ENCODE measurements at places on chromosomes 3 and 15.

GRCh38 chr3:36193448-36193847 is 186.9 kb upstream of the STAC start:
- DNase-seq: no peak

DNA sequence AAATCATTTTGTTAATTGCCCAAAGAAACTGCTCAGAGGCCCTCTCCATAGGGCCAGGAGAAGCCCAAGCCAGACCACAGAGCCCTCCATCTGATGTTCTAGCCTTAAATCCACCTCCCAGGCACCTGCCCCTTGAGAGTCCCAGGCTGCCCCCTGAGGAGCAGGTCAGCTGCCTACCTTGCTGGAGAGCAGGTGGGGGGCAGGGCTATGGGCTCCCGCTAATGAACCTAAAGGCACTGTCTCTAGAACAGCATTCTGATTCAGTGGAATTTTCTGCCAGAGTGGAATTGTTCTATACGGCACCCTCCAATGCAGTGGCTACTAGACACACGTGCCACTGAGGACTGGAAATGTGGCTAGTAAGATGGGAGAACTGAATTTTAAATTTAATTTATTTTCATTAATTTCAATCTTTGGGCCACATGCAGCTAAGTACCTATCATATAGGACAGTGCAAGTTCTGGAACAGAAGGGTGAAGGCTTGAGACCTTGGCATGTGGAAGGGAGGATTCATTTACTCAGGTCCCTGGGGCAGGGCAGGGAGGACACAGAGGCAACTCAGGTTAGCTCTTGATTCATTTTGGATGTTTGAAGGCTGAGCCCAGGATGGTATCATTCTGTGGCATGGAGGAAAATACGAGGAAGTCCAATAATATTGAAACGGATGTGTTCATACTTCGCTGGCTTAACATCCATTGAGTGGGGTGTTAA is 11.4 kb downstream of the AMOTL2 start:
- DNase-seq: no peak

GRCh38 chr15:50381438-50381837 is 26.4 kb upstream of the GABPB1 start:
- no peak for DNase-seq

DNA sequence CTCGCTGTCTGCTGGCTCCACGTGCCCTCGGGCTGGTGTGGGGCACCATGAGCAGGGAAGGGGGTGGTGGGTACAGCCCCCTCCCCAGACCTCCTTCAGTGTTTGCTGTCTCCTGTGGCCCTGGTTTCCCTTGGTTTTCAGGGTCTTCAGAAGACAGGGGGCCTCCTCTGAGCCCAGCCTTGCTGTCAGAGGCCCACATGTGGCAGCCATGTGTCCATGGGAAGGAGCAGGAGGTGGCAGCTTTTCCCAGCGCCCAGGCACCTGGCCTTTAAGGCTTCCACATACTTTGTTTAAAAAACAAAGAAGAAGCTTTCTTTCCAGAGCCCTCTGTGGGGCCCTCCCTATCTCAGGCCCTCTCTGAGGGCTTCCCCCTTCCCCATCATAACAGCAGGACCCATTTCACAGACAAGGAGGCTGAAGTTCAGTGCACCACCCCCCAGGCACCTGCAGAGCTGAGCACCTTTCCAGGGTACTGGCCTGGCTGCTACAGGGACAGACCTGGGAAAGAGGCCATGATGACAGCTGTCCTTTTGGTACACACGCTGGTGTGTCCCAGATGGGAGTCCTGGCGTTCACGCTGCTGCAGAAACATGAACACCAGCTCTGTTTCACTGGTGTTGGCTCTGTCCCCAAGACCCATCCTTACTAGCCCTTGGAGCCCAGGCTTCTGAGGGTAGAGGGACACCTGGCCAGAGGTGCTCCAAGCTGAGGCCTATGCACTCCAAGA is 73.7 kb downstream of the DNAJB8 start:
- no peak for DNase-seq
